ENCODE measurements at places on chromosomes 3 and 15. TPM values are rescaled to one million over a fixed set of nuclear protein-coding genes. Genes with fewer than 3 reads are reported as not detected.

SH2D7 gene
- 0.83 TPM for polyA plus RNA-seq

MYLK gene
- 126 TPM for polyA plus RNA-seq

TFDP2 gene
- 92.4 TPM for polyA plus RNA-seq

FSTL1 gene
- polyA plus RNA-seq, result 549 TPM

ATP8B4 gene
- 2.6 TPM for polyA plus RNA-seq

HTR3D gene
- not detected for polyA plus RNA-seq

GREM1 gene
- polyA plus RNA-seq, result 0.58 TPM

CAPN3 gene
- polyA plus RNA-seq, result 33.0 TPM

UROC1 gene
- 0.06 TPM for polyA plus RNA-seq

CCDC54 gene
- 0.06 TPM for polyA plus RNA-seq

TIMP4 gene
- 1.1 TPM for polyA plus RNA-seq

SLC2A2 gene
- 11.0 TPM for polyA plus RNA-seq

DNA sequence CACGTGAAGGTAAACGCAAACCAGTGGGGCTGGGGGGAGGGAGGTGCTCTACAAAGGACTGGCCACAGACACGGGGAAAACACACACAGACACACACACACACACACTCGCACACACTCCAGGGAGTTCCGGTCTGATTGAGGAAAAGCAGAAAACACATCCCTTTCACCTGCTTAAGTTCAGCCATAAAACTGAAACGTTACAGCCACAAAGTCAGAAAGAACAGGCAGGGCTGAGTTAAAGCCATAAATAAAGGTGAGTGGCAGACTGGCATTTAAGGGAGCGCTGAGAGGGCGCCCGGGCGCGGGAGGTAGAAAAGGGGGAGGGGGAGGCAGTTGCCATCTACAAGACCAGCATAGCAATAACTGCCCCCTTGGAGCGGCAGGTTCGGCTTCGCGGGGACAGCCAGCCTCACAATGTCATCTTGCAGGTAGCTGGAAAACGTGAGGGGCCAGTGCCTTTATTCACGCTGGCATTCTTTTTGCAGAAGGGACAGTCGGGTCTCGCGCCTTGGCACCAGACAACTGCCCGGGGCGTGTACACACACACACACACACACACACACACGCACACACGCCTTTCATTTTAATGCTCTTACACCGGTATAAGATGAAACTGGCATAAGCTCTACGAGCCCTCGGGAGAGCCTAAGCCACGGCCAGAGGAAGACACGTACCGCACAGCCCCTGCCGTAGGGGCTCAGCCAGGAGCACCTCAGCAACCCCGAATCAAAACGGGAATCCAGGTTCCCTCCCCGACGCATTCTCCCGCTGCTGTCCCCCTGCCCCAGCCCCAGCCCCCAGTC is 866 bp downstream of the TNIK start:
- peak; percentile 33 for DNase-seq

DNA sequence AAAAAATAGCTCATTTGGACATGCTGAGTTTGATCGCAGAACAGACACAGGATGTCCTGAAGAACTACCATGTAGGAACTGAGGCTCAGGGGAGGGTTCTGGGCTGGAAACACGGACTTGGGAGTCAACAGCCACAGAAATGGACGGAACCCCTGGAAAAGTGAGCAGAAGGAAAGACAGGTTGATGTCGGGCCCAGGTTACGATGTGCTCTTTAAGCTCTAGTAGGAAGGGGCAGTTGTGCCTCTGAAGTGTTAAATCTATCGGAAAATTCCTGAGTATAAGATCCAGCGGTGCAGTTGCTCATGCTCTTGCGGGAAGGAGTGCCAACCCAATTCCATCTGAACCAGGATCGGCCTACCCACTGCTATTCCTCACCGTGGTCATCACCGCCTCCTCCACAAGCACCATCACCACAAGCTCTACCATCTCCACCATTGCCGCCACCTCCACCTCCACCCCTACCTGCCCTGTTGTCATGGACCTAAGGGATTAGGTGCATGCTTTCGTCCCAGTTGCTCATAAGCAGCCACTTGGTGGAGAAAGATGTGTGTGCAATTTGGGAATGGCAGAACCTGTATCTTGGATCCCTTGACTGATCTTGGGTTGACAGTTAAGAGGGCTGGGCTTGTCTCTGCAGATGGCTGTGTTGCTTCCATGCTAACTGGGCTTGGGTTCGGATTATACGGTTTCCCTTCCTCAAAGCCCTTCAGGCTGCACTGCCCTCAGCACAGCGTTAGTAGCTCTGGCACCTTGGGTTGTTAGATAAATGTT is 108.5 kb downstream of the ASB7 start:
- DNase-seq, result no peak

DNA sequence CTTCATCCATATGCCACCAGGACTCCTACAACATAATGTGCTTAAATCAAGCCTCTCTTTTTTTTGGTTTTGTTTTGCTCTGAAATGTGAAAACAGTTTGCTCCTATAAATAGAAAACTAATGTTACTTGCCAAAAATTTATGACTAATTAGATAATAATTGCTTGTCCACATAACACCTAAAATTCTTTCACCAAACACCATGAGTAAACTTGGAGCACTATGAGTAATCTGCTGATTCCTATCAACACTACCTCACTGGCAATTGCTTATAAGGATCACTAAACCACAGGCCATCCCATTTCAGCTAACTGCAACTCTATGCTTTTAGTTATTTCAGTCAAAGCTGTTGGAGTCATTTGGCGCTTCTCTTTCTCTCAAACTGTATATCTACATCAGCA is 252.7 kb downstream of the EPHA3 start:
- no peak for DNase-seq

DNA sequence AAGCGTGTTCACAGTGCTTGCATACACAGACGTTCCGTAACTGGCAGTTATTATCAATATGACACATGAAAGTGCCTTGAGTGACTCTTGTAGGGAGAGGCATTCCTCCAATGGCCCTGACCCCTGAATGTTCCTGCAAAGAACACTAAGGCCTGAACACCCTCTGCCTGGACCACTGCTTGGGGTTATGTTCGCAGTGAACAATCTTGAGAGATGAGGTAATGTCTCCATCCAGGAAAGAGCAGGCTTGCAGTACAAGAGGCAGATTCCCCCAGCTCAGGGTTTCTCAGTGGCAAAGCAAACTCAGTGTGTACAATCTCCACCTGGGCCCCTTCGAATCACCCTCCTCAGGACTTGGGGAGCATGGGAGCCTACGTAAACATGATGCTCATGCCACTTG is 324.6 kb downstream of the MAGI1 start:
- no peak for DNase-seq

DNA sequence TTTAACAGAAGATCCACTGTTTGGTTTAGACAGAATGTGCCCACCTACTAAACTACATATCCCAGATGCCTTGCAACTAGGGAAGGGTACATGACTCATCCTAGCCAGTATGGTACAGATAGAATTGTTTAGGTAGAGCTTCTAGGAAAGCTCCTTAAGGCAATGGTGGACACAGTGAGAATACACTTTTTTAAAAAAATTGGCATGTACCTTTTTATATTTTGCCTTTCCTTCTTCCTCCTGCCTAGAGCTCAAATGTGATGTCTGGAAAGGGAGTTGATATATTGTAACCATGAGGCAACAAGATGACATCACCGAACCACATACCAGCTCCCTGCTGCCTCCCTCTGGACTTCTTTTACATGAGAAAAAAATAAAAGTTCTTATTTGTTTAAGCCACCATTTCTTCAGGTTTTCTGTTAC is 14.4 kb upstream of the C3orf80 start:
- no peak for DNase-seq

- no peak for DNase-seq
Observed at GRCh38 chr15:77487469-77487842, 66.8 kb downstream of the HMG20A start.

- no peak for DNase-seq
Observed at GRCh38 chr3:12489368-12489767, 5.1 kb downstream of the TSEN2 start.

DNA sequence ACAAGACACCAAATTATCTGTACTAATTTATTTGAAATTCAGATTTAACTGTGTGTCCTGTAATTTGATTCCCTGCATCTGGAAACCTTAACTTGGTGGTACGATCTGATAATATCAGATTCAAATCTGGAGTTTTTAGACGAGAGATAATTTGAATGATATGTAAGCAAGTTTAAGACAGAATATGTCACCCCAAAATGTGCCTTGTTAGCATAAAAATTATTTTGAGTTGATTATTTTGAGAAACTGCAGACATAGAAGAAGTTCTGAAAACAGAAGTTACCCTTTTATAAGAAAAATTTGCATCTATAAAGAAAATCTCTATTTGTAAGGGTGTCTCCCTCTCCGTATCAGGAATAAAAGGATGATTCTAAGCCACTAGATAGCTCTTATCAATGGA is 1202.8 kb downstream of the ROBO2 start:
- no peak for DNase-seq

GRCh38 chr3:165753560-165753959 is 83.7 kb downstream of the BCHE start:
- DNase-seq, result no peak

DNA sequence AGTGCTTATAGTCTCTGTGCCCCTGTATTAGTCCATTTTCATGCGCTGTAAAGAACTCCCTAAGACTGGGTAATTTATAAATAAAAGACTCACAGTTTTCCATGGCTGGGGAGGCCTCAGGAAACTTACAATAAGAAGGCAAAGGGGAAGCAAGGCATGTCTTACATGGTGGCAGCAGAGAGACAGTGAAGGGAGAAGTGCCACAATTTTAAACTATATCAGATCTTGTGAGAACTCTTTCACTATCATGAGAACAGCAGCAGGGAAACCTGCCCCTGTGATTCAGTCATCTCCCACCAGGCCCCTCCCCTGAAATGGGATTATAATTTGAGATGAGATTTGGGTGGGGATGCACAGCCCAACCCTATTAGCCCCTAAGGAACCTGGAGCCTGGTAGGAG is 243.2 kb downstream of the EDEM1 start:
- DNase-seq, result no peak

GRCh38 chr3:10521772-10522441 is 16.5 kb upstream of the ATP2B2 start:
- no peak for DNase-seq

- DNase-seq, result no peak
Observed at GRCh38 chr15:50024281-50024680, 94.8 kb downstream of the ATP8B4 start.

- DNase-seq, result peak; percentile 65
Observed at GRCh38 chr15:41585127-41586047, 26.4 kb downstream of the TYRO3 start.

- no peak for DNase-seq
Observed at GRCh38 chr15:55222588-55222987, 25.8 kb upstream of the RSL24D1 start.

- DNase-seq, result no peak
Observed at GRCh38 chr15:97989299-97989698, 28.8 kb downstream of the ARRDC4 start.

GRCh38 chr3:42680806-42681205 is 4.5 kb upstream of the KLHL40 start:
- DNase-seq, result no peak

GRCh38 chr15:88187195-88187594 is 69.3 kb downstream of the NTRK3 start:
- DNase-seq, result no peak

DNA sequence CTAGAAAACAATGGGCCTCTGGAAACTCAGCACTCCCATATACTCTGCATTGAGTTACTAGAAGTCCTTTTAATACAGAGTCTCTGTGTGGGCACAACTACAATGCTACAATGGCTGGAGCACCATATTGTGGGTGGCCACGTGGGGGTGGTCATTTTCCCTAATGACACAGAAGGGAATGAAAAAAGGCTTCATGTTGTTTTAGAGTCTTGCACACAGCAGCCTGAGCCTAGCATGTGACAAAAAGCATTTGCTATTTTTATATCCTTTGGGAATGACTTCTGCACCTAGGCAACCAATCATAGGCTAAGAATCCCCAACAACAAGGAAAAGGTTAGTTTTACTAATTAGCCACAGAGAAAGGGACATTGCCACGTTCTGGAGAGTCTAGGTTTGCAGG is 120.6 kb downstream of the PPM1L start:
- no peak for DNase-seq

All from renal pelvis (tissue), 12 donors.